ENCODE measurements at places on chromosomes 3 and 15. TPM values are rescaled to one million over a fixed set of nuclear protein-coding genes. Genes with fewer than 3 reads are reported as not detected.

BBX gene
- 62.9 TPM for total RNA-seq

SYNPR gene
- total RNA-seq: not detected

GXYLT2 gene
- 9.3 TPM for total RNA-seq

MAGI1 gene
- total RNA-seq: 30.5 TPM

CLEC3B gene
- 0.40 TPM for total RNA-seq
